ENCODE measurements at places on chromosomes 5 and 9.

- no peak for DNase-seq
Measured at GRCh38 chr9:88355166-88355565, 33.1 kb upstream of the SPIN1 start.

DNA sequence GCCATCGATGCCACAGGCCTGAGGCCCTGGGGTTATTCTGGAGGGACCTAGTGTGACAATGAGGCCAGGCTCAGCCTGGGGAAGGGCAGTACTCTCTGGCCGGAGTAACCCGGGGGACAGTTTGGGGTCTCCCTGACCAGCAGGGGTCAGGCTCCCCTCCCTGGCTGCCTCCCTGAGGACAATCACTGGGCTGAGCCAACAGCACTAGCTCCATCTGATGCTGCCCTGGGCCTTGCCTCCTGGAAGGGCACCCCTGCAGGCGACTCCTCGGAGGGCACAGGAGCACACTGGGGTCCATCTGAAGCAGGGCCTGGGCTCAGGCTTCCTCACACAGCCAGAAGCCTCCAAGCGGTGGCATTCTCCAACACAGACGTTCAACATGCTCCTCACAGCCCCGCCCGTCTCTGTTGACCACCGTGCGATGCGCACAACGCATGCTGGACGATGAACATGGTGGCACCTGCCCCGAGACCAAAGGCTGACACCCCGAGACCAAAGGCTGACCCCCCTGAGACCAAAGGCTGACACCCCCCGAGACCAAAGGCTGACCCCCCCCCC, 68.3 kb downstream of the ADAMTS2 start:
- DNase-seq, result no peak

- no peak for DNase-seq
Measured at GRCh38 chr5:62115014-62115413, 191.0 kb upstream of the KIF2A start.

- no peak for DNase-seq
Measured at GRCh38 chr9:1319436-1319835, 269.3 kb downstream of the DMRT2 start.

Data from GM10248 (cell line).